ENCODE measurements at places on chromosomes 12 and 14. TPM values are rescaled to one million over a fixed set of nuclear protein-coding genes. Genes with fewer than 3 reads are reported as not detected.

Gene BBOF1
- 1.1 TPM for total RNA-seq

Gene C14orf132
- total RNA-seq: 6.7 TPM

DNA sequence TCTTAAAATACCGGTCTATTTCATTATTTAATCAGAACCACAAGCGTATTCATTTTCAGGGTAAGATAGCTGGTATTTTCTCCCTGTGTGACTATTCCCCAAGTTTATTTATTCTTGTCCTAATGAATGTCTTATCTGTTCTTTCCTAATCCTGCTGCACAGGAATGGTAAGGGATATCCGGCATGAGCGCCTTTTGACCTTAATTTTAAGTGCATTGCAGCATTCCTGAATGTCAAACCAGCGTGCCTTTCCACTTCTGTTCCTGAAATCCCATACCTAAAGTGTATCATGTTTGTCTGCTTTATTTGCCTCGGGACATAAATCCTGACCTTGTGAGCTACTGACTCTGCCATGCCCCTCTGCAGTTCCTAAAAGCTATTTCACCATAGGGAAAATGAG, 1713.2 kb upstream of the FLRT2 start:
- no peak overlapping the region for H3K27ac ChIP-seq
- no peak for DNase-seq
- no peaks in the 10 kb centered on the region for H3K27me3 ChIP-seq
- no peak overlapping the region for H3K4me3 ChIP-seq
- H3K4me1 ChIP-seq: no peaks in the 10 kb centered on the region

Gene ASB2
- 0.09 TPM for total RNA-seq

DNA sequence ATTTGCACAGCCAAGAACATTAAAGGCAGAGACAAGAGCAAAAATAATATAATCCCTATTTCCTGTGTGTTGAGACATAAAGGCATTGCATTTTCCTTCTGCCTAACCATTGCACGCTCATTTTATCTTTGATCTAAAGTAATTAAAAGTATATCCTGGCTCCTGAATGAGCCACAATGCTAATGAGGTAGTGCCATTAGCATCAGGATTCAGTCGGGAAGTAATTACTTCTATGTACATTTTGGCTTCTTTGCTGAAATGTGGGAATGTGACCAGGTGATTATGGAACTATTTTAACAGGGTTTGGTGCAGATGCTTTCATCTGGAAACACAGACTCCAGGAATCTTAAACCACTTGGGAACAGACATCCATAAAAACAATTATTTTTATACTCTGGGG, 77.4 kb downstream of the TMTC1 start:
- H3K4me3 ChIP-seq: no peak overlapping the region
- no peak for DNase-seq
- H3K4me1 ChIP-seq: no peaks in the 10 kb centered on the region

DNA sequence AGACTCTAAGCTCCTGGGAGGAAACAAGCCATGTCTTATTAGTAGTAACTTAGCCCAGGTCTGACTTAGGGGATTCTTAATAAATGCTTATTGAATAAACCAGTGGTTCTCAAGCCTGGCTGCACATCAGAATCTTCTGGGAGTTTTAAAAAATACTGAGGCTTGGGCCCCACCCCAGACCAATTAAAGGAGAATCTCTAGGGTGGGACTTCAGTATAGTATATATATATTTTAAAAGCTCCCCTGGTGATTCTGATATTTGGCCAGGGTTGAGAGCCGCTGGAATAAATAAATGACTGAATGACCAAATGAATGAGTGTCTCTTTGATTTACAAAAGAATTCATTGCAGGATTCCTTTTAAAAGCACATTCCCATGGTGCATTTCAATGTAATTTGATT, 151.5 kb upstream of the GSC start:
- no peak for DNase-seq
- H3K27ac ChIP-seq: no peak overlapping the region
- H3K27me3 ChIP-seq: no peaks in the 10 kb centered on the region
- H3K4me3 ChIP-seq: no peak overlapping the region
- no peaks in the 10 kb centered on the region for H3K4me1 ChIP-seq

All from pancreas (tissue), 10 donors.